ENCODE measurements at places on chromosomes 11 and 22.
A peak's percentile ranks its signal among the peaks of the same experiment; 100 is the strongest.

DNA sequence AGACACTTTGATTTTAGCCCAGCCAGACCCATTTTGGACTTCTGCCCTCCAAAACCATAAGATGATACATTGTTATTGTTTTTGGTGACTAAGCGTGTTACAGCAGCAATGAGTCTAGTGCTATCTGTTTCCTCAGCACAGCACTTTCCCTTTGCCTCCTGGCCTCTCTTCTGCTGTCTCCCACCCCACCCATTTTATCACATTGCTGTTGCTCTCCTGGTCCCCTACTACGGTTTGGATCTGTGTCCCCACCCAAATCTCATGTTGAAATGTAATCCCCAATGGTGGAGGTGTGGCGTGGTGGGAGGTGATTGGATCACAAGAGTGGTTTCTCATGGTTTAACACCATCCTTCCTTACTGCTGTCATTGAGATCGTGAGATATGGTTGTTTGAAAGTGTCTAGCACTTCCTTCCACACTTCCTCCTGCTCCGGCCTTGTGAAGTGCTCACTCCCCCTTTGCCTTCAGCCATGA, 59.8 kb upstream of the CD82 start:
- no peak for DNase-seq

- no peak for DNase-seq
Measured at GRCh38 chr11:26823963-26824362, 102.1 kb upstream of the SLC5A12 start.

GRCh38 chr22:38782402-38783094, 11.4 kb downstream of the DNAL4 start:
- no peak for DNase-seq

- peak; percentile 91 for DNase-seq
Measured at GRCh38 chr11:78419327-78419726, 1.7 kb upstream of the GAB2 start.

GRCh38 chr11:33779849-33780528, 5.7 kb upstream of the FBXO3 start:
- DNase-seq: peak; percentile 47

GRCh38 chr11:8832571-8833260, 78.3 kb upstream of the AKIP1 start:
- DNase-seq: no peak

- no peak for DNase-seq
Measured at GRCh38 chr11:10379022-10379421, 74.1 kb downstream of the ADM start.

- no peak for DNase-seq
Measured at GRCh38 chr22:21933910-21934309, 18.7 kb downstream of the PPM1F start.

DNA sequence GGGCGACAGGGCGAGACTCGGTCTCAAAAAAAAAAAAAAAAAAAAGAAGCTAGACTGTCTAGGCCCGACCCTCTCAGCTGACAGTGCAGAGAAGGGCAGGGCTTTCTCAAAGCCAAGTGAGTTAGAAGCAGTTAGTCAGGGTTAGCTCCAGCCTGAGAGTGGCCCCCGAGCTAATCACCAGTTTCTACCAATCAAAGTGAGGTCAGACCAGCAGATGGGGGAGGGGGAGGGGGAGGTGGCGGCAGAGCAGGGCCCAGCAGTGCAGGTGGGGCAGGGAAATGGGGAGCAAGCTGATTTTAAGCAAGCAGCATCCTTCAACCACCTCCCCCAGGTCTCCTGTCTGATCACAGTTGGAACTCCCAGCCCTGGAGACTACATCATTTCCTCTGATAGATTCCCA, 55.3 kb upstream of the PRR5 start:
- no peak for DNase-seq

- no peak for DNase-seq
Measured at GRCh38 chr11:58285483-58286040, 17.5 kb upstream of the OR10W1 start.

GRCh38 chr11:43693731-43694130, 13.2 kb downstream of the HSD17B12 start:
- DNase-seq: no peak

DNA sequence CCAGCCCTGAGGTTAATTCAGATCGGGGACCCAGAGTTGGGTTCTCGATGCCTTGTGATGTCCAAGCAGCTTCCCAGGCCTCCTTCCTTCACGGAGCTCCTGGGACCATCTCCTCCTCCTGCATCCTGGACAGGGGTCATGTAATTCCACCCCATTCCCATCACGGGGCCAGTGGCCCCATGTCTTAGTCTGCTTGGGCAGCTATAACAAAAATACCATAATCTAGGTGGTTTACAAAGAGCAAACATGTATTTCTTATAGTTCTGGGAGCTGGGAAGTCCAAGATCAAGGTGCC, 41.7 kb upstream of the PRDM11 start:
- DNase-seq: no peak

GRCh38 chr11:128686745-128687177, 7.1 kb upstream of the FLI1 start:
- no peak for DNase-seq

DNA sequence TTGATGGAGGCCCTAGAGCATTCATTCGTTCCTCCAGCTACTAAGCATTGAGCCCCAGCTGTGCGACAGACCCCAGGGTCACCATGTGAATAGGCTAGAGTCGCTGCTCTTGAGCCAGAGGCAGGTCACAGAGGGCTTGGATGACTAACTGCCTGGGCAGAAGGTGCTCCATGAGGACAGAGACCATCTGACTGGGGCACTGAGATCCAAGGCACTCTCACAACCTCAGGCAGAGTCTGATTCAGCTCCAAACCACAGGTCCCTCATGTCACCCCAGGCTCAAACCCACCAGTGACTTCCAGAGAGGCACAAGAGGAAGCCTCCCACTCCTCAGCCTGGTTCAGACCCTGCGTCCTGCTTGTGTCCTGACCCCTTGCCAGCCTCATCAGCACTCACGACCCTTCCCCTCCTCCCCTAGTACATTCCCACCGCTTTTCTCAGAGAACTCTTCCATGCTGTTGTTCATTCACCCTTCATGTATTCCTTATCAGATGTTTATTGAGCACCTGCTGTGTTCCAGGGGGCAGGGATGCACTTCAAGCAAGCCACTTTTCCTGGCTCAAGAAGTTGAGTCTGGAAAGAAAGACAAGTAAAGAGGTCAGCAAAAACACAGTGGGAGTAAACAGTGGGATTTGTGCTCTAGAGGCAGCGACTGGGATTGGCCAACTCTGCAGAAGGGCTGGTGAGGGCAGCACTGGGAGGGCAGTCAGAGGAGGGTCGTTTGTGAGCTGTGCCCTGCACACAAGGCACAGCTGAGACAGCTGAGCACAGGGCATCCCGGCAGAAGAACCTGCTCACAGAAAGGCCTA, 9.3 kb downstream of the OAF start:
- no peak for DNase-seq

- DNase-seq: no peak
Measured at GRCh38 chr22:31586137-31586920, 75.7 kb downstream of the PISD start.

- no peak for DNase-seq
Measured at GRCh38 chr11:116946414-116946813, 109.0 kb upstream of the APOA1 start.

DNA sequence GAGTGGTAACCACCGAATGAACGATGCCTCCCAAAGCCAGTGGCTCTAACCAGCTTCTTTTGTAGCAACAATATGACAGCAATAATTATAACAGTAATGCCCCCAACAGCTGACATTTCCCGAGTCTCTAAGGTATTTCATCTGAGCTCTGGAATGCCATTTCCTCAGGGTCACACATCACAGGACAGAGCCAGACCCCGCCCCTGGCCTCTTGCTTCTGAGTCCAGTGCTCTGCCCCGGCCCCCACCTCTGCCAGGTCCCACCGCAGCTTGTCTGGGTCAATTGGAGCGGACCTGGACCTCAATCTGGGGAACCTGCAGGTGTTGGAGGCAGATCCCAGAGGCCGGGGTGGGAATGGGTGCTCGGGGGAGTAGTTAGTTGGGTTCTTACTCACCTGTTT, 63.8 kb downstream of the IGLL1 start:
- no peak for DNase-seq

GRCh38 chr11:36013950-36014897, 70.4 kb downstream of the LDLRAD3 start:
- no peak for DNase-seq

DNA sequence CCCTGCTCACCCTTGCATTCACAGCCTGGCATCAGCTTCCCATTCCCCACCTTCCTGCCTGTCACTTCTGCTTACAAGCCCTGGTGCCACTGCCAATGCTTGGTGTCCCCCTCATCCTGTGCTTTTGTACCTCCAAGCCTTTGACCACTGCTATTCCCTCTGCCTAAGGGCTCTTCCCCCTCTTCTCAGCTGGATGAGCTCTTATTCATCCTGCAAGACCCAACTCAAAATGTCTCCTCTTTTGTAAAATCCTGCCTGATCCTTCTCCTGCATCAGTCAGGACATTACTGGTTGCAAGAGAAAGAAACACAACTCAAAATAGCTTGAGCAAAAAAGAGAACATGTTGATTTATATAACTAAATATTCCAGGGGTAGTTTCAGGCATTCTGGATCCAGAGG, 66.9 kb upstream of the TCF20 start:
- no peak for DNase-seq
